ENCODE measurements at places on chromosomes 4 and X. TPM values are rescaled to one million over a fixed set of nuclear protein-coding genes. Genes with fewer than 3 reads are reported as not detected.

XAGE1A gene
- polyA plus RNA-seq, result not detected

GAGE1 gene
- not detected for polyA plus RNA-seq

DUX4 gene
- not detected for polyA plus RNA-seq

CASP6 gene
- polyA plus RNA-seq, result 45.4 TPM

POU4F2 gene
- not detected for polyA plus RNA-seq
